ENCODE measurements at places on chromosomes 1 and 21. TPM values are rescaled to one million over a fixed set of nuclear protein-coding genes. Genes with fewer than 3 reads are reported as not detected.

ADAM30 gene
- not detected for total RNA-seq

TEKT2 gene
- total RNA-seq = 1.8 TPM

C1orf116 gene
- total RNA-seq = 0.05 TPM

TNNI3K gene
- 0.61 TPM for total RNA-seq

RIMKLA gene
- 0.19 TPM for total RNA-seq

GBP5 gene
- total RNA-seq = 13.8 TPM

LCE3D gene
- total RNA-seq = not detected

PAPPA2 gene
- 0.28 TPM for total RNA-seq

DPT gene
- total RNA-seq = 8.9 TPM

TNFRSF14 gene
- total RNA-seq = 72.4 TPM

ALG6 gene
- total RNA-seq = 23.9 TPM

COL24A1 gene
- total RNA-seq = 0.33 TPM

PLD5 gene
- 0.66 TPM for total RNA-seq

GRCh38 chr1:18883636-18884418, 18.5 kb downstream of the ALDH4A1 start:
- DNase-seq = no peak
- no peaks in the 10 kb centered on the region for H3K4me1 ChIP-seq
- no peaks in the 10 kb centered on the region for H3K36me3 ChIP-seq
- no peak overlapping the region for H3K27ac ChIP-seq
- no peak overlapping the region for H3K4me3 ChIP-seq

- DNase-seq = no peak
- no peak overlapping the region for H3K4me3 ChIP-seq
- H3K36me3 ChIP-seq = no peaks in the 10 kb centered on the region
- no peak overlapping the region for H3K27ac ChIP-seq
- H3K27me3 ChIP-seq = no peaks in the 10 kb centered on the region
Measured at GRCh38 chr1:4328402-4329071, 325.9 kb upstream of the AJAP1 start.

DNA sequence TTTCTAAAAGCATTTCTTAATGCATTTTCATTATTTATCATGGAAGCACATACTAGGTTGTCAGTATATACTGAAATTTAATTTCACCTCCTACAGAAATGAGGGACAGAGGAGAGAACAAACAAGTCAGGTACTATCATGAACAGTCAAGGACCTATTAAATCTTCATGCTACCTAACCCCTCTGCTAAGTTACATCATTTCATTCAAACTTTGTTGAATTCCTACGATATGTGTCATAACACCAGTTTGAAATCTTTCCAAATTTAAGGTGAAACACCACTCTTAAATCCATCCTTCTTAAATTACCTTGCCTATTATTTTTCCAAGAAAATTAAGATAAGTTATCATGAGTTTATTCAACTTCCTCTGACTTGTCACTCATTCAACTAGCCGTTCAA, 78.9 kb downstream of the DENND1B start:
- H3K27ac ChIP-seq = no peak overlapping the region
- no peak for DNase-seq
- no peaks in the 10 kb centered on the region for H3K27me3 ChIP-seq
- no peak overlapping the region for H3K4me3 ChIP-seq
- no peaks in the 10 kb centered on the region for H3K36me3 ChIP-seq

DNA sequence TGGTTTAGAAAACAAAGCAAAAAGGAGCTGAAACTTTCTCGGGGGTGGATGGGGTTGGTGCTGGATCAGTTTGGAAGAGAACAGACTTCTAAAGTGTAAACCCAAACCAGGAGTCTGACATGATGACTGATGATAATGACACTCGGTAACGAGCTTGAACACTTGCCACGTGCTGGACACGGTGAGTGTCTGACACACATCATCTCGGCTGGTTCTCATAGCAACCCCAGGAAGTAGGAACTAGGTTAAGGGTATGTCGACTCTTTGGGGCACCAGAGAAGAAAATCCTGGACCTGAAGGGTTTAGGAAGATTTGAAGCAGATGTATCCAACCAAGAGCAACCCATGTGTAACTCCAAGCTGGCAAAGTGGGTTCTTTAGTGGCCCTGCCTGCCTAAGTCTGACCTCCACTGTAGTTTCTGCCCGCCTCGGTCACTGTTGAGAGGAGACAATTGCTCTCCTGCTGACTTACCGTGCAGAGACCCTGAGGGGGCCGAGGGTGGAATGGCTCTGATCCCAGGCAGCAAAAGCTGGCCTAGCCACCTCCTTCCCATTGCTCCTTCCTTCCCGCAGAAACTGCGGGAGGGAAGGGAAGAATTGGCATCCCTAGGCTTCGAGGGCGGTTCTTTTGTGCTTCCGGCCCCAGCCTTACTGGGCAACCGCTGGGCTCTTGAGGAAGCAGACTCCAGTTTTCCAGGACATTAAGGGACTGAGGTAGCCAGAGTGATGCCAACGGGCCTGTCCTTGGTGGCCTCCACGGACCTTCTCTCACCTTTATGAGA, 156.0 kb downstream of the TOMM20 start:
- H3K27ac ChIP-seq = peak overlapping the region; percentile 69
- no peaks in the 10 kb centered on the region for H3K27me3 ChIP-seq
- H3K36me3 ChIP-seq = no peaks in the 10 kb centered on the region
- peaks cover 27% of the 10 kb centered on the region for H3K4me1 ChIP-seq

- no peak overlapping the region for H3K4me3 ChIP-seq
- peaks cover 77% of the 10 kb centered on the region for H3K4me1 ChIP-seq
- H3K36me3 ChIP-seq = peaks cover 3% of the 10 kb centered on the region
- DNase-seq = no peak
- no peaks in the 10 kb centered on the region for H3K27me3 ChIP-seq
Measured at GRCh38 chr1:156502894-156503697, 2.5 kb upstream of the MEF2D start.

DNA sequence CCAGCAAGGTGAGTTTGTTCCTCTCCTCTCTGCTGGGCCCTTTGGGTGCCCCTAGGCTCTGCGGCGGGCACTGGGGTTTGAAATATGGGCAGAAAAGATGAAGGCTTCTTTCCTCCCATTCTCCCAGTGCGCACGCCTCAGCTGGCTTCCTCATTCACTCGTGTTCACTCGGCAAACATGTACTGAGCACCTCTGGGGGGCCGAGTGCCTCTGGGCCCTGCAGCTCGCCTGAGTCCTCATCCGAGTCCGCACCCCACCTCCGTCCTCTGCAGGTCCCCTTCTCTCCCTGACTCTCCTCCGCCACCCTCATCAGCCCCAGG, 98.5 kb upstream of the RUNX3 start:
- no peak for DNase-seq
- H3K4me1 ChIP-seq = peaks cover 29% of the 10 kb centered on the region
- H3K4me3 ChIP-seq = no peak overlapping the region
- H3K36me3 ChIP-seq = no peaks in the 10 kb centered on the region
- peaks cover 9% of the 10 kb centered on the region for H3K27me3 ChIP-seq

- no peak for DNase-seq
- no peak overlapping the region for H3K4me3 ChIP-seq
- peaks cover 6% of the 10 kb centered on the region for H3K27me3 ChIP-seq
Measured at GRCh38 chr1:204868340-204868700, 2.3 kb upstream of the NFASC start.

DNA sequence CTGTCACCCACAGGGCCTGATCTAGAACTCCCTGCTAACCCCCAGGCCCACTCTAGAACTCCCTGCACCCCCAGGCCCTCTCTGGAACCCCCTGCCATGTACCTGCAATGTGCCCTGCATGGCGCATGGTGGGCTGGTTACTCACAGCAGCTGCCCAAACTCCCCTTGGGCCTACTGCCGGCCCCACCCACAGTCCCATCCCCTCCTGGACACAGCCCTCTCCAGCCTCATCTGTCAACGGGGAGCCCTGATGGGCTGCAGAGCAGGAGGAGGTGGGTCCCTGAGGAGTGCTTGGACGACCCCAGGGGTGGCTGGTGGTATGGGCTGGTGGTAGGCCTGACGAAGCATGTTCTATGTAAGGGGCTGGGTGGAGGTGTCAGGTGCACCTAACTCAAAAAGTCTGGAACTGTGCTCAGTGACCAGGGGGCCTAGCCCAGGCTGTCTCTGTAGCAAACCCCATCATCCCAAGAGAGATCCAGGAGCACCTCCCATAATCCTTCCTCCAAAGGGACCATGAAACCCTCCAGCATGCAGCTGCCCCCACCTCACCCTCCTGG, 19.0 kb upstream of the PRSS38 start:
- H3K4me1 ChIP-seq = no peaks in the 10 kb centered on the region
- no peak overlapping the region for H3K4me3 ChIP-seq
- no peak for DNase-seq
- H3K27ac ChIP-seq = no peak overlapping the region
- H3K27me3 ChIP-seq = peaks cover 27% of the 10 kb centered on the region

GRCh38 chr1:157288006-157288405, 149.8 kb upstream of the ETV3 start:
- no peaks in the 10 kb centered on the region for H3K36me3 ChIP-seq
- H3K4me3 ChIP-seq = no peak overlapping the region
- no peaks in the 10 kb centered on the region for H3K4me1 ChIP-seq
- no peak for DNase-seq
- H3K27me3 ChIP-seq = no peaks in the 10 kb centered on the region
- no peak overlapping the region for H3K27ac ChIP-seq

DNA sequence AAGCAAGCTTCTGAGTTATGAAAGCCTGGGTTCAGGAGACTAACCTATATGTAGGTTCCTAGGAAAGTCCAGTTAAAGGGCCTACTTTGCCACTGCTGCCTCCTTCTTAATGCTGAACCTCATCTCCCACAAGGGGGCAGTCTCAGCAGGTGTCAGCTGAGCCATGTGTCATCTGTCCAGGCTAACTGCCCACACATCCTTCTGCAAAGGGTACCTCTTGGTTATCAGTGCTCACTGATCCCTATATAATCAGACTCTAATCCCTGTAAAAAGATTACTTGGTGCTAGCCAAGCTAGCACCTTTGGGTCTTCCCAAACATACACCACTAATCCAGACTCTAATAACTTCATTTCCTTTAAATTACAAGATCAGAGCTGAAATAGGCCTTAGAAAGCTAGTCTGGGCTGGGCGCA, 9.0 kb downstream of the PRDX1 start:
- H3K27ac ChIP-seq = no peak overlapping the region
- H3K27me3 ChIP-seq = no peaks in the 10 kb centered on the region
- H3K4me1 ChIP-seq = no peaks in the 10 kb centered on the region
- DNase-seq = no peak
- no peak overlapping the region for H3K4me3 ChIP-seq

DNA sequence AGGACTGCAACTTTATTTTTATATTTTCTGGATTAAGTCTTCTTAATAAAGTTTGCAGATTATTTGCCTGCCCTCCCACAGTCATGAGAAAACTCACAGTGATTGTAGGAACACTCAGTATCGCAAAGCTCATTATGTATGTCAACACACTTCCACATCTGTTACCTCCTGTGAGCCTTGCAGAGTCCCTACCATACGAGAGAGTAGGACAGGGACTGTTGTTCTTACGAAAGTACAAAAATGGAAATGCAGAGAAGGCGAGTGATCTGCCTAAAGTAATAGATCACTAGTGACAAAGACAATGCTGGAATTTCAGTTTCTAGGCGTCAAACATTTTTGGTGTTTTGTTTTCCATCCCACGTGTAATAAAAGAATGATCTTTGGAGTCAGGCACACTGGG, 131.7 kb downstream of the SYT2 start:
- peaks cover 7% of the 10 kb centered on the region for H3K36me3 ChIP-seq
- H3K4me1 ChIP-seq = peaks cover 3% of the 10 kb centered on the region
- no peaks in the 10 kb centered on the region for H3K27me3 ChIP-seq
- H3K27ac ChIP-seq = no peak overlapping the region

- H3K36me3 ChIP-seq = no peaks in the 10 kb centered on the region
- no peak overlapping the region for H3K27ac ChIP-seq
- DNase-seq = no peak
Measured at GRCh38 chr1:93000751-93001175, 39.5 kb upstream of the DIPK1A start.

- no peak overlapping the region for H3K4me3 ChIP-seq
- no peaks in the 10 kb centered on the region for H3K27me3 ChIP-seq
- DNase-seq = no peak
- H3K4me1 ChIP-seq = no peaks in the 10 kb centered on the region
- no peaks in the 10 kb centered on the region for H3K36me3 ChIP-seq
Measured at GRCh38 chr1:225668222-225668621, 15.3 kb upstream of the ENAH start.

DNA sequence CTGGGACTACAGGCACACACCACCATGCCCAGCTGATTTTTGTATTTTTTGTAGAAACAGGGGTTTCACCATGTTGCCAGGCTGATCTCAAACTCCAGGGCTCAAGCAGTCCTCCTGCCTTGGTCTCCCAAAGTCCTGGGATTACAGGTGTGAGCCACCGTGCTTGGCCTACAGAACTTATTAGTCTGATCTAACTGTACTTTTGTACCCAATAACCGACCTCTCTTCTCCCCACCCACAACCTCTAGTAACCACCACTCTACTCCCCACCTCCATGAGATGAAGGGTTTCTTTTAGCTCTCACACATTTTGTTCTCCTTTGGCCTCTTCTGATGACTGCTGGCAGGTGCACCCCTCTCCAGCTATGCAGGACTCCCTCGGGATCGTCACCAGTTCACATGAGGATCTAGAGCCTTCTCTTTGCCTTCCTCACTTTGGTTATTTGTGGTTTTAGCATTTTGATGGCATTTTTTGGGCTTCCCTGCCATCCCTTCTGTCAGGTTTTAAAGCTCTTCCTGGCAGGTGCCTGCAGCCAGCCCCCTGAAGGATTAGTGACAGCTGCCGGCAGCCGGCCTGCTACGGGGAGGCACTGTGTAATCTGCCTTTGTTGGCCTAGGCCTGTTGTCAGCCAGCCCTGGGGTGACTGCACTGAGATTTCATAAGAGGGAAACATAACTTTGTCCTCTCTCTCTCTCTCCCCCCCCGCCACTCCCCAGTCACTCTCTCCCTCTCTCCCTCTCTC, 99.8 kb upstream of the ATP1A1 start:
- peak overlapping the region; percentile 19 for H3K27ac ChIP-seq
- no peaks in the 10 kb centered on the region for H3K36me3 ChIP-seq
- H3K4me1 ChIP-seq = peaks cover 1% of the 10 kb centered on the region
- no peak overlapping the region for H3K4me3 ChIP-seq

- no peak within 1 kb of the TSS for H3K27ac ChIP-seq
- DNase-seq = no peak
- H3K27me3 ChIP-seq = no peaks in the 10 kb centered on the region
- H3K4me3 ChIP-seq = no peak within 1 kb of the TSS
- no peaks in the 10 kb centered on the region for H3K4me1 ChIP-seq
- H3K36me3 ChIP-seq = no peaks in the 10 kb centered on the region
Measured at GRCh38 chr1:152325111-152325510, at the start of gene FLG. FLG (minus strand) TSS chr1:152325239; CDS start chr1:152315456, 9,783 bp downstream.

GRCh38 chr1:19330449-19331135, 18.5 kb downstream of the SLC66A1 start:
- no peaks in the 10 kb centered on the region for H3K4me1 ChIP-seq
- no peak overlapping the region for H3K4me3 ChIP-seq
- H3K27ac ChIP-seq = no peak overlapping the region
- H3K36me3 ChIP-seq = peaks cover 4% of the 10 kb centered on the region
- no peak for DNase-seq
- H3K27me3 ChIP-seq = no peaks in the 10 kb centered on the region

DNA sequence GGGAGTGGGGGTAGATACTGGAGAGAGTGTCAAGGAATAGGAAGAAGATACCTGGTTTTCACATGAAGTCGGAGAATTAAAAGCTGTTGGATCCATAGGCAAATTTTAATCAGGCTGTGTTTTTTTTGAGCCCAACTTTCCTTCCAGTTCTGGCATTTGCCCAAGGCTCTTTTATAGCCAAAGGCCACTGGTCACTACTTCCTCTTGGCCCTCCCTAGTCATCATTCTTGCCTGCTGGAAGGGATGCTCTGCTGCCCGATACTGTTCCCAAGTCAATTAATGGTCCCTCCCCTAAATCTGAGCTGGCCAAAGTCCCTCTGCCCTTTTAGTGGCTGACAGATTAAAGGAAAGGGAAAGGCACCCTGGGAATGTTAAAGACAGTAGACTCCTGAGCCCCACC, 102.8 kb upstream of the ZNF648 start:
- no peaks in the 10 kb centered on the region for H3K27me3 ChIP-seq
- no peak overlapping the region for H3K27ac ChIP-seq
